Activated CD4-positive, alpha-beta T cell treated with anti-CD3 and anti-CD28 coated beads for 24 hours (primary cell): ENCODE measurements at places on chromosomes 11 and 22.

DNA sequence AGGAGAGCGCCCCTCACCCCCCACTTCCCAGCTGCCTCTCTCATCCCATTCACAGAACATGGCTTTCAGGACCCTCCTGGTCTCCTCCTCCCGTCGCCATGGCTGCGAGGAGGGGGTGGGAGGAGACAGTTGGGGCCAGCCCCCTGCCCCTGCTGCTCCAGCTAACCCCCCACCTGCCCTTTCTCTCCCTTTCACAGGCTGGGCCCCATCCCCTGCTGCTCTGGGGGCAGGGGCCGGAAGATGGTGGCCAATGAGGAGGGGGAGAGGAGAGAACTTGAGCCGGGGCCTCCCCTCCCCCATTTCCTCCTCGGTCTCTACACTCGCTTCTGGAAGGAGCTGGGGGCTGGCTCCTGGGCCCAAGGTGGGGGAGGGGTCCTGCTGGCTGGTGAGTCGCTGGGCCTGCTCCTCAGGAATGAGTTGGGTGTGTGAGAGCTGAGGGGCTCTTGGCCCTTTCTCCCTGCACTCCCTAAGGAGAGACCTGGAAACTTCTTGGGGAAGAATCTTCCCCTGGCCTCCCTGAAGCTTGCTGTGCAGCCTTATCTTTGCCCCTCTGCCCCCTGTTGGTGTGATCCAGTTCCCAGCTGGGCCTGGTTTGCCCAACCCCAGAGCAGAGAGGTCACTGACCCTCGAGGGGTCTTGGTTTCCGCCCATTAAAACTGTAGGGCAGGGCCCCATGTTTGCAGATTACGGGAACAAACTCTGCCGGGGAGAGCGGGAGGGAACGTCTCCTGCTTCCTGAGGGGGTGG is 10.2 kb downstream of the YPEL4 start:
- no peak for DNase-seq

DNA sequence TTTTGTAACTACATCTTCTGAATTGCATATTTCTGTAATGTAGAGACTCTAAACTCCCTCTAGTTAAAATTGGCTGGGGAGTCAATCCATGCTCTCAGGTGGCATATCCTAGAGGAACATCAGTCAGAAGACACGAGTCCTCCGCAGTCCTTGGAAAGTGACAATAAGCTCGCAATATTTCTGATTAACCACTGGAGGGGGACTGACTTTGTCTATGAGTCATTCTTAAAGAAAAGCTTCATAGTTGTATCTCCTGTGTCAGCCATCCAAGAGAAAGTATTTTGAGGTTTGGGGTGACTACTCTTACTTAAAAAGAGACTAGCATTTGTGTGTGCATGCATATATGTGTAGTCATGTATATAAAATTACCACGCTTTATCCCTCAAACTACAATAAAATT is 60.2 kb downstream of the SLN start:
- no peak for DNase-seq

DNA sequence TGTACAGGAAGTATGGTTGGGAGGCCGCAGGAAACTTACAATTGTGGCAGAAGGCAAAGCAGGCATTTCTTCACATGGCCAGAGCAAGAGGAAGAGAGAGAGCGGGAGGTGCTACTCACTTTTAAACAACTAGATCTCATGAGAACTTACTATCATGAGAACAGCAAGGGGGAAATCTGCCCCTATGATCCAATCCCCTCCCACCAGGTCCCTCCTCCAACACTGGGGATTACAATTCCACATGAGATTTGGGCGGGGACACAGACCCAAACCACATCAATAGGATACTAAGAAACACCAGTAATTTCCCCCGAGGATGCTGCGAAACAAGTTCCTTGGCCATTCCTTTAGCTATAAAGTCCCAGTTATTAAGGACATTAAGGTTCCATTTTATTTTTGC is 94.1 kb upstream of the SC5D start:
- DNase-seq, result no peak

- DNase-seq, result no peak
These were observed 155.1 kb upstream of the CADM1 start for GRCh38 chr11:115659061-115659963.

- DNase-seq, result no peak
These were observed 254.0 kb upstream of the FAT3 start for GRCh38 chr11:91970624-91971023.

DNA sequence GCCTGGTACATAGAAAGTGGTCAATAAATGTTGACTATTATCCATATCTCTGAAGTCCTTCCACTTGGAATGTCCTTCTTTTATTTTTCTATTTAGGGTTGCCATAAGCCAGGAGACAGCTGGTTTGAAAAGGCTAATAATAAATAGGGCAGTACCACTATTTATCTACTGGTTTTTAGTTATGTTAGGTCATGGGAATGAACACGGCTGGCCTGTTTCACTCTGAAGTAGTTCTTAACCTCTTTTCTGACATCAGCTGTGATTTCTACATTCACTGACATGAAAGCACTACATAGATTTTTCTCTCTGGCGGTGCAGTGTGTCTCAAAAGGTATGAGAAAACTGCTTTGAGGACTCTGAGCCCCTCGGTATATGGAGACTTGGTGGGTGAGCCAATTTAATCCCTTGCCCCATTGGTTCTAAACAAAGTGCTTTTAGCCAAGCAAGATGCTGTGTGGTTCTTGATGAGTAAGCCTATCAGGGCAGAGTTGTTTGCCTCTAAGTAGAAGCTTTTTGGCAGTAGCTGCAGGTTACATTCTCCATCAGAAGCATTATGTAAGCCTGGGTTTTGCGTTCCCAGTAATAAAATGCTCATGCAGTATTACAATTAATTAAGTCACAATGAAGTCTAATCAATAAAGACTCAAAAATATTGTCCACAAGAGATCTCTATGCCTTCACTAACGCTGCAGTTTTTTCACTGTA is 48.7 kb upstream of the APOA1 start:
- DNase-seq, result no peak

- DNase-seq, result no peak
These were observed 3.8 kb downstream of the NADSYN1 start for GRCh38 chr11:71456831-71457230.

DNA sequence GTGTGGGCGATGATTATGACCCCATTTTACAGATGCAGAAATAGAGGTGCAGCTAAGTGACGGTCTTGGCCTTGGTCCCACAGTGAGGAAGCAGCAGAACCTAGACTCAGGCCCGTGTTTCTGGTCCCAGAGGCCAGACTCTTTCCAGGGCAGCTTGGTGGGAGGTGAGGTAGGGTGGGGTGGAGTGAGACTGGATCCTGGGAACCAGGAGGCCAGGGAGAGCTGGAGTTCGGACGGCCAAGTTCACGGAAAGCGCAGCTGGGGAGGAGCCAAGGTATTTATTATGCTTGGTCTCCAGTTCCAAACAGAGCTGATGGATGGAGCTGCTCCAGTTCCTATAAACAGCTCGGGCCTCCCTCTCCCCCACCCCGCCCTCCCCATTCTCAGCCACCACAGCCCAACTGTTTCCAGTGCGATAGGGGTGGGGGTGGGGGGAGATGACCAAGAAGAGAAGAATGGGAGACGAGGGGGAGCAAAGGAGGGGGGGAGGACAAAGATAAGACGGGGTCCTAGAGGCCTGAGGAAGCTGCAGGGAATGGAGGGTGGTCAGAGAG is 16.2 kb downstream of the LRRC32 start:
- DNase-seq, result no peak

DNA sequence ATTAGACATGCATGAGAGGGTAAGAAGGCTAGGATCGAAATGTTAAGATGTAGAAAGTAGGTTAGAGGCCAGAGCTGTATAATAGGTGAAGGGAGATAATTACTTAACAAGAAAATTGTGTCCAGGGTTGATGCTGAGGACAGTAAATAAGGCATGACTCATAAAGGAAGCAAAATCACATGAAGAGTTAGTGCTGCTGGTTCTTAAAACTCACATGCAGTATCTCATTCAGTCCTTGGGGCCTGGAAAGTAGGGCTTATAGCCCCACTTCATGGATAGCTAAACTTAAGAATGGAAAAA is 130.2 kb downstream of the NCAM1 start:
- DNase-seq, result no peak

- DNase-seq, result no peak
These were observed 10.3 kb downstream of the IGLL5 start for GRCh38 chr22:22897947-22898346.

- no peak for DNase-seq
These were observed 19.2 kb upstream of the GALNT18 start for GRCh38 chr11:11640996-11641395.

GRCh38 chr22:29750559-29751538 is 16.0 kb downstream of the ZMAT5 start:
- DNase-seq, result no peak

DNA sequence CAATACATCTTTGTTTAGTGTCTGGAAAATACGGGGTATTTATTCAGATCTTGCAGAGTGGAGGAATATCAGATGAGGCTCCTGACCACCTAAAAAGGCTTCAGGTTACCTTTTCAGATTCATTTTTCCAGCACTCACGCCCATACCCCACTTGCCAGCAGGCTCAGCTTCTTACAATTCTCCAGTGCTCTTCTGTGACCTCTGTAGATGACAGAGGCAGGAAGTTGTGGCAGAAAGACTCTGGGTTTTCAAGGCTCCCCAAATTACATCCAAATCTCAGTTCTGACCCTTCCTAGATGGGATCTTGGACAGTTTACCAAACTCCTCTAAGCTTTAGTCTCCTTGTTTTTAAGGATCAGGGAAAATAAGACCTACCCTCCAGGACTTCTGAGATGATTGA is 61.1 kb downstream of the SYTL2 start:
- no peak for DNase-seq

DNA sequence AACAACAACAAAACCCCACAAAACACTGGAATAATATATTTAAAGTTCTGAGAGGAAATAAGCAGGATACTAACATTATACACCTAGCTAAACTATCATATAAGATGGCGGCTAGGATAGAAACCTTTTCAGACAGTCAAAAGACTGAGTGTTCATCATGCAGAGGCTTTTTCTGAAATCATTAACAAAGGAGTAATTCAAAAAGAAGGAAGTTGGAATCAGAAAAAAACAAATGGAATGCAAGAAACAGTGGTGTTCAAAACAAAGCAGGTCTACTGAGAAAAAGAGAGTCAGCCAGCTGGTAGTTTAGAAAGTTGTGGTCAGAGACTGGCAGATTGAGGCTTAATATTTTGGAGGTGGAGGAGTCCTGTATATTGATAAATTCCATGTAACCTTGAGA is 30.1 kb upstream of the ZBTB44 start:
- DNase-seq, result no peak

DNA sequence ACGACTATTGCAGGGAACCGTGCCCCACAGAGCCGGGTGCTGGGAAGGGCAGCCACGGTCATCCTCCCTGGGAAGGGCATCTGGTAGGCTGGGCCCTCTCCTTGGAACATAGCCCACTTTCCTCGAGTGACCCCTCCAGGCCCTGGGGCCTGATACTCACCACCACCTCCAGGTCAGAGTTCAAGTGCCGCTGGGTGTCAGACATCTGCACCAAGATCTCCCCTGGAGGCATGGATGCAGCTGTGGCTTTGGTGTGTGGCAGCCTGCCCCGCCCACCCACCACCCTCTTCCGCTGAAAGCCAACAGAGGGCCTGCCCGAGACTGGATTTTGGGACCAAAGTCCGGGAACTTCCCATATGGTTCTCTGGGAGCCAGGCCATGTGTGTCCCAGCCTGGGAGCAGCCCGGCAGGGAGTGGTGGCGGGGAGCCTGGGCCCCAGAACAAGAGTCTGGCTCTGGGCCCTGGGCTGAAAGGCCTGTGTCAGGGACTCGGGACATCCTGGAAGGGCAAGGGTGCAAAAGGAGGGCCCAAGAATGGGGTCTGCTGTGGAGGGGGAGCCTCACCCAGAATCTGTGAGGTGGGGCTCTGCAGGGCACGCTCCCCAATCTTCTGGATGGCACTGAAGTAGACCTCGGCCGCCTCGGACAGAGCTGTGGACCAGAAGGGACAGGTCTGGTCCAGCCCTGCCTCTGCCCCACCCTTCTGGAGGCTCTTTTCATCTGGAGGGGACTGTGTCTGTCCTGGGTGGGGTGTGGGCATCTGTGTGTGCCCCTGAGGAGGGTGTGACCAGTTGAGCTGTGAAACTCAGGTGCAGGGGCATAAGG is 2.6 kb downstream of the BAIAP2L2 start:
- DNase-seq, result no peak

DNA sequence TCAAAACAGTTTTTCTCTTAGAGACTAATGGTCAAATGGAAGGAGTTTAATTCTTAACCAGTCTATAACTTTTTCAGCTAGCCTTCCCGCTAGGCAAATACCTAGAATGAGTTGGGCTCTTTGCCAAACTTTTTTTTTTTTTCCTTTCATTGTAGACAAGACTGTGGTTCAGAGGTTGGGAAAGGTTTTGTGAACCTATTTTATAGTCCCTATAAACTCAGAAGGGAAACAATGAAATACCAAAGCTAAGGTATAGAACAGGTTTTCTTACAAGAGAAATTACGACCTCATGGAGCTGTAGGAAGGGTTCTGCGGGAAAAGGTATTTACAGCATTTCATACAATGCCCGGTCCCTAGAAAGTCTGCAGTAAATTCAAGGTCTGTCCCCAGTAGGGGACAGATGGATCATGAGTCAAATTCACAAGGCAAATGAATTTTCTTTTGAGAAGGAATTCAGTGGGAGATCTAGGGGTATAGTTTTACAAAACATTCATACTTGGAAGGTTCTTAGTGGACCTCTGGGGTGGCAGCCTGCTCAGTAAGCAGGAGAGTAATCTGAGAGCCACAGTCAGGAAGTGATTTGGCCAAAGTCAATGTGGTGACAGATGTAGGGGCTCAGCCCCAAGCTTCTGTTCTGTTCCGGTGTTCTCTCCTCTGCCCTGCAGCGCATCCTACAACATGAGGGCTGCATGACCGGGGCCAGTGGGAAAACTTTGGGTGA is 146.8 kb downstream of the DBX1 start:
- no peak for DNase-seq

- peak; percentile 81 for DNase-seq
These were observed 2.3 kb downstream of the IRF7 start for GRCh38 chr11:613369-613968.

DNA sequence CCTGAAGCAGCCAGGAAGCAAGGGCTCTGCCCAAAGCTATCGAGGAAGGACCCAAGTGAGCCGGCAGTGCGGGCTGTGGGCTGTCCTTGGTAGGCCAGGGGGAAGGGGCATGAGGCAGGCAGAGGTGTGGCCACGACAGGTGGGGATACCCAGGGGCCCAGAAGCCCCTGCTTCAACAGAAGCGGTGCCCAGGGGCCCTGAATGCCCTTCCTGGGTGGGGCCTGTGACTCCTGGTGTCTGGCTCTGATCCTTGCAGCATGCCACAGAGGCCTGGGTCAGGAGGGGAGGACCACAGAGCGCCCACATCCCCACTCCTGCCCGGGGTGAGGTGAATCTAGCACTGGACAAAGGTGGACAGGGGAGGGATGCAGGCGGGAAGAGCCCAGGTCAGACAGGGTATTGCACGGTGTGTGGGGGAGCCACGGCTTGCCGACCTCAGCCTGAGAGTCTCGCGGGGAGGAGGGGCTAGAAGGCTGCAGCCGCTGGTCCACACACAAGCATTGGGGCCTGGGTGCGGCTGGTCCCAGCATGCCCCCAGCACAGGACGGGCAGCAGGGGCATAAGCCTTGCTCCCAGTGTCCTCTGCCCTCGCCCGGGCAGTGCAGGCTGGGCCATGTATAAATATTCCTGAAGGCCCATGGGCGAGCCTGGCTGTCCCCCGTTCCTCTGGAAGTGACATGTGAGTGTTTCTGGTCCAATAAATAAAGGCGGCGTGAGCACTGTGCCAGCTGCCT is 19.0 kb downstream of the MAFF start:
- no peak for DNase-seq
